CD8-positive, alpha-beta T cell (primary cell): ENCODE measurements at places on chromosomes 6 and 20.

- no peak for DNase-seq
These were observed 19.3 kb downstream of the RAET1L start for GRCh38 chr6:150005761-150006651.

DNA sequence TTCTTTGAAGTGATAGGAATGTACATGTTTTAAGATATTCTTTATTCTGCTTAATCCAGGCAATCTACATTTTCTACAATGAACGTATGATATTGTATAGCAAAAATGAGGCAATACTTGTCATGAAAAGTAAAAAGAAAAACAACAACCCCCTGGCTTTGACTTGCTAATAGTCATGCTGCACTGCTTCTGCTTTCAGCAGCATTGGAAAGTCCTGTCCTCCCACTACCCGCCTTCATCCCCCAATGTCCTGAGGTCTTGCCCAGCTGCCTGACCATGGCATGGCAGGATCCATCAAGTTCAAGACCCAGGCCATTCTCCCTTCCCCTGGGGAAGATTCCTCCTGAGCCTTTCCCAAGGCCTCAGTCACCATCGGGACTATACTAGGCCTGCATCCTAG lies 156.5 kb downstream of the SH3BGRL2 start:
- no peak for DNase-seq

DNA sequence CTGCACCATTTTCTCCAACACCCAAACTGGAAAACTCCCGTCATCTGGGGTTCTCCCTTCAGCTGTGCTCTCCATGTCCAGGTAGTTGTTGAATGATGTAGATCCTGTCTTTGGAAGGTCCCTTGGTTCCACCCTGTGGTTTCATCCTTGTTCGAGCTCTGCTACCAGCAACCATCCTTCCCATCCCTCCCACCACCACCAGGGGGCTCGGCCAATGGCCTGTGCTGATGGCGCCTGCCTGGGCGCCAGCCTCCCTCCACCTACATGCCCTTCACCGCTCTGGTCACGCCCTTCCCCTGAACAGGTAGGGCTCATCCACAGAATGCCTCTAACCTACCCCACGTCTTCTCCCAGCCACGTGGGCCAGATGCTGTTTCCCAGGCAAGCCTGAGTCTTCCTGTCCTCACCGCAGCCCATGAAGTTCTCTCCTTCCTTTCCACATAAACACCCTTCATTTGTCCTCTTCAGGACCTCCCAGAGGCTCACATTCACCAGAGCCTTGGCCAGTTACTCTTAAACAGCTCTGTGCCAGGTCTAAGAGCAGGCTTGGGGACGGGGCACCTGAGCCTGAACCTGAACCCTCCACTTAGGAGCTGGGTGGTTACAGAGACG lies 75.1 kb upstream of the DUSP22 start:
- peak; percentile 39 for DNase-seq

GRCh38 chr6:157093536-157093935 lies 229.8 kb downstream of the TMEM242 start:
- DNase-seq = no peak

GRCh38 chr6:134707342-134708031 lies 242.4 kb downstream of the ALDH8A1 start:
- no peak for DNase-seq

GRCh38 chr6:73248192-73248903 lies 14.6 kb downstream of the KHDC1 start:
- DNase-seq = no peak

DNA sequence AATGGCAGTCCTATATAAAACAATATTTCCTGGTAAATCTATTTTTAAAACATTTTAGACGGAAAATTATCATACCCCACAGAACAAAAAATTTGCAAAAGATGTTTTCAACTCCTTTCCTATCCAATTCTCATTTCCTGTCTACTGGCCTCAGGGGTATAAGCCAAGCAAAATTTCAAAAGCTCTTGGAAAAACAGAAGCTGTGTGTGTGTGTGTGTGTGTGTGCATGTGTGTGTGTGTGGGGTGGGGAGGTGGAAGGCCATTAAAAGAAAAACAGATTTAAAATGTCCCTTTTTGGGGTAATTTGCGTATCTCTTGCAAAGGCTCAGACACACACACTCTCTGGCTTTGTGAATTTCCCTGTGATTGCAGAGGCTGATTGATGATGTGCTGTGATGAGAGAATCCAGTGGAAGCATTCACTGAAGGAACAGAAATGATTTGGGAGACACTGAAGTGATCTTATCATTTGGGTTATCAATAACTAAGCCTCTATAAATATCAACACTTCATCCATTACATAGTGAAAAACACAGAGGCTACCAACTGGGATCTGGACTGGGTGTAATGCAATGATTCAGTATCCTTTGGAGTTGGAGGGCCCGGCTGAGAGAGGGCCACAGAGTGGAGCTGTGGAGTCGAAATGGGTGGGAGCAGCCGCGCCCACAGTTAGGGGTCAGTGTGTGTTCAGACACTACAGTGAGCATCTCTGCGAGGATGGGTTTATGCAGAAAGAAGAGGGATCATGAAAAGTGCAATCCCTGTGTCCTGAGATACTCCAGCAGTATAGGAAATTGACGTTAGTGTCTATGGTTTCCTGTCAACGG lies 106.8 kb upstream of the PREP start:
- no peak for DNase-seq

GRCh38 chr20:34072076-34072475 lies 40.0 kb downstream of the EIF2S2 start:
- no peak for DNase-seq

- no peak for DNase-seq
These were observed 802.4 kb downstream of the TFAP2A start for GRCh38 chr6:9612489-9612888.

DNA sequence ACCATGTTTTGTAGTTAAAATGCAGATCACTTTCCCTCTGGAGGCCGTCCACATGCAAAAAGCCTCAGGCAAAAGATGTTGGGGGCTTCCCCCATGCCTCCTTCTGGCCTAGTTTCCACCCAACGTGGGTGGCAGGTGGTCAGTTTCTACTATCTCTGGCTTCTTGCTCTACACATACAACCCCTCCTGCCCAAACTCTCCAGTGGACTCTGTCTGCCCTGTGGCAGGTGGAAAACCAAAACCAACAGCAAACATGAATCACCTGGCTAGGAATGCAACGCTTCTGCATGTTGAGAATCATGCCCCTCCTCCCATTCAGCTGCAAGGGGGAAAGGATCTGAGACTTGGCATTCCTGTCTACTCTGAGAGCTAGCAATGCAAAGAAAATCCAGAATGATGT lies 94.8 kb downstream of the MBOAT1 start:
- DNase-seq = no peak
